ENCODE measurements at places on chromosomes 5 and 9.

DNA sequence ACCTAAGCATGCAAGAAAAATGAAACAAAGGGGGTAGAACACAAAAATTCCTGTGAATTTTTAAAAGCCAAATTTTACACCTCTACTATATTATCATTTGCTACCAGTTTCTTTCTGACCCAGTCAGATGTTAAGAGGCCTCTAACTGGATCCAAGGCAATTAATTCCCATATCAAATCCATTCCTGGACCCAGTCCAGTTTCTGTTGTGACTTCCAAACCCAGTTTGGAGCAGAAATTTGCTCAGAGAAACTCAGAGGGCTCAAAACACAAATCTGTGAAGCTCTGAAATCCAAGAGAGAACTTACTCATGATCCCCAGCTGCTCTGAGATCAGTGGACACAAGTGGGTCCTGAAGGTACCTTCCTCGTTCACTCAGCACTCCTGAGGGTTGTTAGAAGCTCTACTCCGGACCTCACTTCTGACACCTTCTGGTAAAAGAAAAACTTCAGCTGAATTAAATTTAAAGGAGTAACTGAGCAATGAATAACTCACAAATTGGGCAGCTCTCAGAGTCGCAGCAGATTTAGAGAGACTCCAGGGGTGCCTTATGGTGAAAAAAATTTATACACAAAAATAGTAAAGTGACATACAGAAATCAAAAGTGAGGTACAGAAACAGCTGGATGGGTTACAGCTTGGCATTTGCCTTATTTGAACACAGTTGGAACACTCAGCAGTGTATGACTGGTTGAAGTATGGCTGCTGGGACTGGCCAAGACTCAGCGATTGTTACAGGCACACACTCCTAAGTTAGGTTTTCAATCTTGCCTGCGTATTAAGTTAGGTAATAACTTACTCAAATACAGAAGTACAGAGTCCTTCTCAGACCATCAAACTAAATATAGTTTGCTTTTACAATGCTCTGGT lies 32.4 kb downstream of the INSL4 start:
- DNase-seq = no peak

DNA sequence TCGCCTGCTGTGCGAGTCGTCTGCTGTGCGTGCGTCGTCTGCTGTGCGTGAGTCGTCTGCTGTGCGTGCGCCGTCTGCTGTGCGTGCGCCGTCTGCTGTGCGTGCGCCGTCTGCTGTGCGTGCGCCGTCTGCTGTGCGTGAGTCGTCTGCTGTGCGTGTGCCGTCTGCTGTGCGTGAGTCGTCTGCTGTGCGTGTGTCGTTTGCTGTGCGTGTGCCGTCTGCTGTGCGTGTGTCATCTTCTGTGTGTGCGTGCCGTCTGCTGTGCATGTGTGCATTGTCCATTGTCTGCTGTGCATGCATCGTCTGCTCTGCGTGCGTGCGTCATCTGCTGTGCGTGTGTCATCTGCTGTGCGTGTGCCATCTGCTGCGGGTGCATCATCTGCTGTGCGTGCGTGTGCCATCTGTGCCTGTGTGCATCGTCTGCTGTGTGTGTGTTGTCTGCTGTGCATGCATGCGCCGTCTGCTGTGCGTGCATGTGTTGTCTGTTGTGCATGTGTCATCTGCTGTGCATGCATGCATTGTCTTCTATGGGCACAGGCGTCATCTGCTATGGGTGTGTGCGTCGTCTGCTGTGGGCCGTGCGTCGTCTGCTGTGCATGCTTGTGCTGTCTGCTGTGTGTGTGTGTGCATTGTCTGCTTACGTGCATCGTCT lies 68.6 kb upstream of the IRX4 start:
- no peak for DNase-seq

GRCh38 chr5:178249191-178249989 lies 16.8 kb upstream of the PHYKPL start:
- DNase-seq = peak; percentile 16

- DNase-seq = no peak
Observed at GRCh38 chr5:73719632-73720031, 93.6 kb downstream of the ARHGEF28 start.

DNA sequence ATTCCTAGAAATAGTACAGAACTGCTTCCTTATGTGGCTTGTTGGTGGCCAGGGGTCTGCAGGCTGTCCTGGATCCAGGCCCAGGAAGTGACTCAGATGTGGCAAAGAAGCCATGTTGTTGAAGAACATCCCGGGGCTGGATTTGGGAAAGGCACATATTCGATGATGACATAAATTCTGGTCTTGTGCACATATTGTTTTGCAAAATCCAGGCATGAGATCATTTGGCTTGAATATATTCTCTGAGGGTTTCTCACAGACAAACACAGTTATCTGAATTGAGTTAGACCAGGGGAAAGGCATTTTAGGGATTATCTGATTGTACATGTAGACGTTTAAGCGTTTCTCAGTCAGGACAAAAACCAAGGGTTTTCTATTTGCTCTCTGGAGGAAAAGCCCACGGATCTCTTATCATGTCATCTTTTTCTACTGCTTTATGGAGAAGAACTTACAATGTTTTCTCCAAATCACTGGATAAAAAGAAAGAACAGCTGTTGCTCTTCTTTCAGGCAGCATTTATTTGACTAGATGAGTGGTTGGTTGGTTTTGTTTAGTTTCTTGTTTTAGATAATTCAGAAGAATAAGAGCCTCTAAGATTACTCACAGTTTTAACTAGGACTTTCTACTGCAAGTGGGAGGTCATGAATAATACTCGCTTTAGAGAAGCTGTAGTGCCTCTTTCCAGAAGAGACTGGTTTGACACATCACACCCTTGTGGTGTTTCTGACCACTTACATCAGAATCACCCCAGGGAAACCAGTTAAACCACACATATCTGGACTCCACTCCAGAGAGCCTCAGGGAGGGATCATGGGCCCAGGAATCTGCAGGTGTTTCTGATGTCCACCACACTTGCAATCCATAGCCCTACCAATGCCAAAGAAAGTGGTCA lies 29.5 kb upstream of the LHFPL2 start:
- DNase-seq = no peak

DNA sequence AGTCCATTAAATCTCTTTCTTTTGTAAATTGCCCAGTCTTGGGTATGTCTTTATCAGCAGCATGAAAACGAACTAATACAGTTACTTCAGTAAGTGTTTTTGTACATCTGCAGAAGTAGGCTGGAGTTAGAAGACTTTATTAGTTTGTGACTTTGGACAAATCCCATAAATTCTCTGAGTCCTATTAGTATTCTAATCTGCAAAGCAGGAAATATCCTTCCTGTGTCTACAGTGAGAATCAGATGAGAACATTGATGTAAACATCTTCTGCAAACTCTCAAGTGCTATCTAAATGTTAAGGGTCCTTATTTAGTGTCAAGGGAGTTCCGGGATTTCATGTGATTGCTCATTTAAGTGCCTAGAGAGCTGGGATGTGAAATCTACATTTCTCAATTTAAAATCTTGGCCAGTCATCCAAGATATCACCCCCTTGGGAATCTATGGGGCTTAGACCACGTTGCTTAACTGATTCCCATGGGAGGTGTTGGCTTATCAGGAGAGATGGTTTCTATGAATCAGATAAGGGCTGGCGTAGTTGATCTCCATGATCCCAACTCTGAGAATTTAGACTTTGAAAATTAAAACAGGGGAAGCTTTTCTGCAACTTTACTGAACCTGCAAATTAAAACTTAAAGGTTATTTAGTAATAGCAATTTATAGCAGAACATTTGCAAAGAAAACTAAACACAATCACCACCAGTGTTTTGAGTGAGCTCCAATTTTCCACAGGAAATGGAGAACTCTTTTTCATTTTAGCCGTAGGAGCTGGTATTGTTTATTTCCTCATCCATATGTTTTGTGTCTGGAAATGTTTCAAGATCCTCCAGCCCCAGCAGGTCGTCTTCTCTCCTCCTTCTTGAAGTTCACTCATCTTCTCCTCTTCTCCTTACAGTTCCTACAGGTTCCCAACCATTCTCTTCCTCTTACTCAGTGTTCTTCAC lies 241.6 kb upstream of the CD180 start:
- DNase-seq = no peak

GRCh38 chr5:124519396-124519795 lies 227.0 kb downstream of the ZNF608 start:
- DNase-seq = no peak

DNA sequence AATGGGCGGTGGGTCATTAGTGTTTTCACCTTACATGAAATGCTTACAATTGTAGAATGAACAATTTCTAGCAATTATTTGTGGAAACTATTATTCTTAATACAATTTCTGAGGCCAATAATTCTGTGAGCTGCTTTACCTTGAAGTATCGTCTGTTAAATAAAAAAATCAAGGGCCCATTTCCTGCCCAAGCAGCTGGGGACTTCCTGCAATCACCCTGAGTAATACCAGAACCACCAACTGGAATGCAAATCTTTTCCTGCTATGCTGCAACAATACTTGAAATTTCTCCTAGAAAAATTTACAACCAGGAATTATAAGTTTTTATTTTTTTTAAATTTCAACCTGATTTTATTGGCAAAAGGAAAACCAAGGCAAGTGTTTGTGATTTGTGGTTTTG lies 52.6 kb downstream of the ADAMTS16 start:
- DNase-seq = no peak

GRCh38 chr9:21615018-21615417 lies 132.9 kb upstream of the IFNE start:
- DNase-seq = no peak

GRCh38 chr9:70147196-70147595 lies 103.5 kb downstream of the MAMDC2 start:
- no peak for DNase-seq

DNA sequence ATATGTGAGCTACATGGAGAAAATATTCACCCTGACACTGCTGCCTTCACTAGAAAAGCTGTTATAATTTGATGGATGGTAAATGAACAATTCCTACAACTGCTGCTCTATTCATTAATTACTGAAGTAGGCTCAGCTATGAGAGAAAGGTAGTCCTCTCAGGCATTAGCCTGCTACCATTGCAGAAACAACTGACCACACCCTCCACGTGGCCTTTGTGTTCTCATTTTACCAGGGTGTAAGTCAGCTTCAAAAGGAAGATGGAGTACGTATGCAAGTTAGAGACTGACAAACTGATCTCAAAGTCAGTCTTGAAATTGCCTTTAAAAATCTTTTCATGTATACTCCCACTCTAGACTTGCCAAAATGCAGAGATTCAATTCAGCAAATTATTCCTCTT lies 26.3 kb upstream of the TPD52L3 start:
- DNase-seq = no peak

DNA sequence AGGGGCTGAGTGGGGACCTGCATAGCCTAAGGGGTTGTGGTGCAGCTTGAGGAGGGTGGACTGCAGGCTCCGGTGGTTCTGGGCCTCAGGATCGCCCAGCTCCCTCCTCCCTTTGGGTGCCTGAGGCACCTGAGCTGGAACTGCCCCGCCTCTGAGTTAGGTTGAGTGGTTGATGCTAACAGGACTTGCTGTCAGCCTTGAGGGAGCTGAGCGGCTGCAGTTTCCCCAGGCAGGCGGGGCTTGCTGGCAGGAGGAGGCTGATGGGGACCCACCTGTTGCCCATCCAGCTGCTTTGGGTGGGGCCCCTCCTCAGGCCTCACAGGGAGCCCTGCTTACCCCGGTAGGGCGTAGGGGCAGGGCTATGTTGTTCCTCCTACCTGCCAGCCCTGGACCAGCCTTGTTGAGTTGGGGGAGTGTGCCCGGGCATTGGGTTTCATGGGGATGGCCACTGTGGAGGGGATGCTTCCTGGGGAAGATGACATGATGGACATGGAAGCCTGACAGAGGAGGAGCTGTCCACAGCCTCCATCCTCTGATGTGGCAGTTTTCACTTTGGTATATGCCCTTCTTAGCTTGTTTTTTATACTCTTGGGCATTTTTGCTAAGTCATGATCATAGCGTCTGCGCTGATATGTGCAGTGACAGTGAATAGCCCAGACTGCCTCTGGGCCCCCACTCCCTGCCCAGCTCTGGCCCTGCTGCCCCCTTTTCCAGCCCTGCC lies 14.3 kb downstream of the WNK2 start:
- no peak for DNase-seq

DNA sequence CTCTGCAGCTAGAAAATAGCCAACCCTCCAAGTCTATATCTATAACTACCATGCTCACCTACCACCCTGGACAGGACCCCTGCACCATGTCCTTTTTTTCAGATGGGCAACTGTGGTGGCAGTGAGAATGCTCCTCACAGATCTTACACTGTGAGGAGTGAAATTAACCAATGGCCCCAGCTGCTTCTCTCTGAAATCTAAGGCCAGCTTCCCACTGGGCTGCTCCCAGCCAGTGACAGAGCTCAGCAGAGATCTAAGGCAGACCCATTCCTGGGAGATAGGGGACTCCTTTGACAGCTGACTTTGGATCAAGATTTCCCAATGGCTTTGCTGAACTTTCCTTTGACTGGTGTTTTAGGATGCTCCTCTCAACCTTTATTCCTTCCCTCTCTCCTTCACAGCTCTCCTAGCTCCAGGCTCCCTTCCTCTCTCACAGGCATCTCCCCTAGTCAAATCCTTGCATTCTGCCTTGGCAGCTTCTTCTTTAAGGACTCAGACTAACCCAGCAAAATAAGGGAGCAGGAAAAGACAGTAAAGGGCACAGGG lies 1.6 kb upstream of the ARAP3 start:
- DNase-seq = no peak

DNA sequence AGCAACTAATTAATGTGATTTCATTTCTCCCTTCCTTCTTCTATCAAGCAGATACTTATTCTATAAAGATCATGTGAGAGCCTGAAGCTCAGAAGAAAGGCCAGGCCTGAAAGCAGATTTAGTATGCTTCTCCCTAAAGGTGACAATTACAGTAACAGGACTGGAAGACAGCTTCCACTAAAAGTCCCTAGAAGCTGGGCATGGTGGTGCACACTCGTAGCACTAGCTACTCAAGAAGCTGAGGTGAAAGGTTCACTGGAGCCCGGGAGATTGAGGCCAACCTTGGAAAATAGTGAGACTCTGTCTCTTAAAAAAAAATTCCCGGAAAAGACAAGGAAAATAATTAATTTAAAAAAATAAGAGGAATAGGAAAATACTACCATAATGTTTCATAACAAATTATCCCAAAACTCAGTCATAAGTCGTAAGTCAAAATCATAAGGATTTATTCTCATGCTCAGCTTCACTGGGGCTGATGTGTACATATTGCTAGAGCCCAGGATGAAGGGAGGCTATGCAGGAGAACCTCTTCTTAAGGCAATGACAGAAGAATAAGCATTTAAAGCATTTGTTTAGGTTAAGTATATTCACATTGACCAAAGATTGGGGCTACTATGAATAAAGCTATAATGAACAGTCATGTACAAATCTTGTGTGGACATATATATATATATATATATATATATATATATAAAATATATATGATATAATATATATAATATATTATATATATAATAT lies 210.8 kb upstream of the SMARCA2 start:
- DNase-seq = no peak

GRCh38 chr9:68428481-68428880 lies 72.1 kb downstream of the PGM5 start:
- no peak for DNase-seq

GRCh38 chr5:77452351-77452750 lies 39.8 kb downstream of the WDR41 start:
- DNase-seq = no peak

- no peak for DNase-seq
Observed at GRCh38 chr5:78005021-78005785, 229.1 kb upstream of the TBCA start.

- no peak for DNase-seq
Observed at GRCh38 chr5:175569701-175570100, 88.2 kb upstream of the HRH2 start.

- DNase-seq = no peak
Observed at GRCh38 chr5:149615976-149616375, 34.7 kb downstream of the ARHGEF37 start.
